ENCODE measurements at places on chromosomes 5 and 9. TPM values are rescaled to one million over a fixed set of nuclear protein-coding genes. Genes with fewer than 3 reads are reported as not detected.

GRCh38 chr5:116289276-116289675 lies 204.5 kb downstream of the COMMD10 start:
- DNase-seq, result no peak

DNA sequence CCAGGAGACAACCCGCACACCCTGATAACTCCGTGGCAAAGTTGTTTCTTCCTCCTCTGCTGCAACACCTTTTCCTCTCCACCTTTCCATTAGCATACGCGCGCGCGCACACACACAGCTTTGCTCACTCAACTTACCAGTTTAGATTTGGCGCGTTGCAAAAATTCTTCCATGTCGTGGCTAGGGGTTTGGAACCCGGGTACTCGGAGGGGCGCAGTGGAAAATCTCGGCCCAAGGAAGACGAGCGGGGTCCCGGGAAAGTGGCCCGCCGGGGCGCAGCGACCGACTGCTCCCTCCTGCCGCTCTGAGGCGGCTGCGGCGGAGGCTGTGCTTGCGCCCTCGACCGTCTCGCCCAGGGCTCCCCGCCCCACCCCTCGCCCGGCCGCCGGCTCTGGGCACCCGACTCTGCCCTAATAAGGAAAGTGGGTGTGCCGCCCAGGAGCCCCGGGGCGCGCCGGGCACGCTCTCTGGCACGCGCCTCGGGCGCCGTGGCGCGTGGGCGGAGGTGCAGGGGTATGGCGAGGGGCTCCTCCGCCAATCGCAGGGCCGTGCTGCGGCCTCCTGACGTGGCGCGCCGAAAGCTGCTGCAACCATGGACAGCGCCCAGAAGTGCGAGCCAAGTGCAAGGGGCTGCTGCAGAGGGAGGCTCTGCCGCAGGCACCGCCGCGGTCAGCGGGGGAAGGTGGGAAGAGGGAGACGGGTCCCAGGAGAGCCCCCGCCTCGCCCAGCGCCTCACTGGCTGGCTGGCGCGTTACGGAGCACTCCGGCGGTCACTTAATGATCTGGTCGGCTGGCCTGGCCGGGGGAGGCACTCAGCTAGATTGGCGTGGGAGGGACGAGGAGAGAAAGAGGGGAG lies at the start of gene PRUNE2:
Gene PRUNE2, minus strand, starts transcription at position 324 of the 856 bp plus-strand sequence. Its CDS starts 151 bp downstream, at position 173.
- peak; percentile 50 for DNase-seq

DNA sequence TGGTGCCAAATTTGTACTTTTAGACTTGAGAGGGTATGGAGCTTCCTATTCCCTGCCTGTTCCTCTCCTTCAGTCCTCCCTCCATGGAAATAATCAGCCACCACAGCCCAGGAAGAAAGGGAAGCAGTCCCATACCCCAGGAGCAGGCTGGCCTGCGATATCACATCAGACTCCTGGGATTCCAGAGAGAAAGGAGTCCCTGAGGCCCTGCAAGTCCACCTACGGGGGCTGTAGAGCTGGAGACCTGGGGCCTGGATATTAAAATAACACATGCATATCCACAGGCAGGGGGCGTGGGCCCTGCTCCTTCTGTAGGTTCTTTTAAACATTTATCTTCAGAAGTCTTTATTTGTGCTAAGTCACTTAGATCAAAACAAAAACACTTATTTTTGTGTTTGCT lies 117.2 kb downstream of the TMEM174 start:
- no peak for DNase-seq

The PAEP gene
- not detected for total RNA-seq

GRCh38 chr5:135379046-135379654 lies 19.9 kb downstream of the MACROH2A1 start:
- DNase-seq, result peak; percentile 66

- DNase-seq, result no peak
Observed at GRCh38 chr5:173238312-173239232, 3.6 kb upstream of the NKX2-5 start.

DNA sequence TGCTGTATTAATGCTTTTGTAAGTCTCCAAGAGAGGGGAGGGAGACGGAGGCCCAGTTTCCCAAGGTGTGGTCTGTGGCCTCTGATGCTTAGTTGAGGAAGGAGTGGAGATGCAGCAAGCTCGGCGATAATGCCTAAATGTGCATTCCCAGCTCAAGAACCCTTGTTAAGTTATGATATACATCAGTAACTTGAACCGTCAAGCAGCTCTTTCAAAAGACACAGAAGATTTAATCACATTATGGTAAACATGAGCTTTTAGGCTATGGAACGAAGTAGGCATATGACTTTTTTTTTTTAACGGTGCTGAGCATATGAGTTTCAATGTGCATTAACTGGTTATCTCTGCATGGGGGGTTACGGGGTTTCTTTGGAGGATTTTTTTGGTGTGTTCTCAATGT lies 22.3 kb upstream of the GLE1 start:
- DNase-seq, result no peak

DNA sequence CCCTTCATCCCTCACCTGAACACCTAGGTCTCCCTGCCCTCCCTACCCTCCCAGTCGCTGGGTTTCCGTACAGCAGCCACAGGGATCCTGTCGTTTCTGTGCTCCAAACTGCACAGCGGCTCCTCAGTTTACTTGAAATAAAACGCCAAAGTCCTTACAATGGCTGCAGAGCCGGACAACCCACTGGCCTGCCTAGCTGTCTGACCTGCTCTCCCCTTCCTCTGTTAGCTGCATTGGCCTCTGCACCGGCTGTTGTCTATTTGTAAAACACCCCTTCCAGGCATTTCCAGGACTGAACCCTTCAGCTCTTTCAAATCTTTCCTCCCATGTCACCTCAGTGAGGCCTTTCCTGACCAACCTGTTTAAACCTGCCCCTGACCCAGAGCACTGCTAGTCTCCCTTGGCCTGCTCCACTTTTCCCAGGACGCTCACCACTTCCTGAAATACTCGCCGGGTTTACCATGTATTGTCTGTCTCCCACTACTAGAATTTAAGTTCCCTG lies 9.1 kb upstream of the MGAT1 start:
- DNase-seq, result peak; percentile 72

GRCh38 chr5:16454686-16455085 lies 10.9 kb downstream of the ZNF622 start:
- no peak for DNase-seq

The SPINK5 gene
- total RNA-seq, result 8.4 TPM

The PCDH1 gene
- 85.3 TPM for total RNA-seq

The FGFR4 gene
- total RNA-seq, result 0.79 TPM

DNA sequence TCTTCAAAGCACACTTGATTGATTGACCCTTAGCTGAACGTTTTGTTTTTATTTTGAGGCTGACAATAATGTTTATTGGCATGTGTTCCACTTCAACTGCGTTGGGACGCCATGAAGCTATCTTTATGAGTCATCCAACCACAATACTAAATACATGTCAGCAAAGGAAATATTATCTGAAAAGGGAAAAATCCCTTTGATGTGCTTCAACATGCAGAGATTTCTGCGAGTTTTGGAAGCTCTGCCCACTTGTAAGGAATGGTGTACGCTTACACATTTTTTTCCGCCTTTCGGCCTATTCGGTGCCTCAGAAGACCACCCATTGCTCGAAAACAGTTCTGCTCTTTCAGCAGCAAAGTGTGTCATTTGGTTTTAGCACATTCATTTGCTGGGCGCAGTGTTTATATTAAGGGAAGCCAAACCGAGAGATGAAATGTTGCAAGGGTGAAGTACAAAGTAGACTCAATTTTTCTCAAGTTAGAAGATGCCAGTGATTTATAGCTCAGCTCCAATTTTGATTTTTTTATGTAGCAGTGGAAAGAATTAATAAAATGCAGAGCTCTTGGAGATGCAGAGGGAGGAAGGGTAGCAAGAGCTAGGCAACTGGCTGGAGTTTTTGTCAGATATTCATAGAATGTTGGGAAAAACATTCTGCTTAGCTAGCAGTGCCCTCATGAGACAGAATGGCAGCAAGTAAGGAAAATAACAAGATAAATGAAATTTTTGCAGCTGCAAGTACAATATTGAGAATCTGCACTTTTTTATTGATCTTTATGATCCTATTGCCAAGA lies 68.9 kb downstream of the PRDM6 start:
- peak; percentile 84 for DNase-seq

GRCh38 chr5:138676556-138677193 lies 76.5 kb upstream of the CTNNA1 start:
- no peak for DNase-seq

DNA sequence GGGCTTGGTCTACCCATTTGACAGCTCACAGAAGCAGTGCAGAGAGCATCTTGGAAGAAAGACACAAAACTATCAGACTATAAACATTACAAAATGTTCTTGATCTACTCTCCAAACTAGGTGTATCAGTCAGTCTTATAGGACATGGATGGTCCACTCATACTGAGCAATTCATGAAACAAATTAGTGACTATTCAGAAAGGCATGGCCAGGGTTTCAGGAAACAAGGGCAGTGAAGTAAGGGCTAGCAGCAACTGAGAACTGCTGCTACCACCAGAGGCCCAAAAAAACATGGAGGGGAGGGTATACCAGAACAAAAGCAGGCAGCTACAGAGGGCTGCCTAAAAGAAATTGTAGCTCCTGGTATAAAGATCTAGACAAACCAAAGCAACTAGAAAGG lies 287.0 kb downstream of the PIK3R1 start:
- peak; percentile 8 for DNase-seq

GRCh38 chr9:71331603-71332002 lies 210.2 kb upstream of the TRPM3 start:
- no peak for DNase-seq

The CDH12 gene
- total RNA-seq, result not detected

The SHC3 gene
- 0.26 TPM for total RNA-seq

The C9orf152 gene
- total RNA-seq, result under 0.01 TPM

The PHF24 gene
- 0.26 TPM for total RNA-seq

- no peak for DNase-seq
Observed at GRCh38 chr9:5122116-5122515, 63.3 kb downstream of the INSL6 start.

- DNase-seq, result no peak
Observed at GRCh38 chr5:156888520-156888919, 38.4 kb downstream of the PPP1R2B start.

GRCh38 chr9:97372580-97372979 lies 39.3 kb upstream of the TDRD7 start:
- DNase-seq, result no peak

DNA sequence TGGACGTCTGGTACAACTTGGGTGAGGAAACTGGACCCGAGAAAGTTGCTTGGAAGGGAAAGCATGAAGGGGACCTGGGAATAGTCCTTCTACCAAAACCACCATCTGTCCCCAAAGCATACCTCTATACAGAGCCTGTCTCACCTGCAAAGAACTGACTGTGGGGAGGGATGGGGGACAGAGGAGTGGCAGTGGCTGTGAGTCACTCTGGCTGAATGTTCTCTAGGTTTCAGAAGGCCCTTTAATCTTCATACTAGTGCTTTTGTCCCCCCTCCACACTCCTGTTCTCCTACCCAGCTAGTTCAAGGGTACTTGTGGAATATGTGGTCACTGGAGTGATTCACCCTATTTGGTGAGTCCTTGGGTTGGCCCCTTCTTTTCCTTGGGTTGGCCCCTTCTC lies 109.3 kb upstream of the RUSC2 start:
- no peak for DNase-seq

DNA sequence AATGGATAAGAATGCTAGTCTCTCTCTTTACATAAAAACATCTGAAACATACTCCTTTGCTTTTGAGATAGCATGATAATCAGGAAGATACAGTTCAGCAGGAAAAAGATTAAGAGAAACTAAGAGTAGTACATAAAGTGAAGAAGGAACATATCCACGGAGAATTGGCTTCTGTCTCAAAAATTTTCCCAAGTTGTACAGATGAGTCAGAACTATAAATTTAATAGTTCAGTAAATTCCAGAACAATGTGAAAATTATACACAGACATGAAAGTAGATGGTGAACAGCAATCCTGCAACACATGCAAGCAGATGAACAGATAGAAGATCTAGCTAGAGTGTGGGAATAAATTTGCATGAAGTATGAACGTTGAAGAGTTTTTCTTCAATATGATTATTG lies 691.4 kb upstream of the RIOK2 start:
- no peak for DNase-seq

The ADRB2 gene
- 21.9 TPM for total RNA-seq

GRCh38 chr5:119614838-119615237 lies 14.5 kb upstream of the FAM170A start:
- no peak for DNase-seq

DNA sequence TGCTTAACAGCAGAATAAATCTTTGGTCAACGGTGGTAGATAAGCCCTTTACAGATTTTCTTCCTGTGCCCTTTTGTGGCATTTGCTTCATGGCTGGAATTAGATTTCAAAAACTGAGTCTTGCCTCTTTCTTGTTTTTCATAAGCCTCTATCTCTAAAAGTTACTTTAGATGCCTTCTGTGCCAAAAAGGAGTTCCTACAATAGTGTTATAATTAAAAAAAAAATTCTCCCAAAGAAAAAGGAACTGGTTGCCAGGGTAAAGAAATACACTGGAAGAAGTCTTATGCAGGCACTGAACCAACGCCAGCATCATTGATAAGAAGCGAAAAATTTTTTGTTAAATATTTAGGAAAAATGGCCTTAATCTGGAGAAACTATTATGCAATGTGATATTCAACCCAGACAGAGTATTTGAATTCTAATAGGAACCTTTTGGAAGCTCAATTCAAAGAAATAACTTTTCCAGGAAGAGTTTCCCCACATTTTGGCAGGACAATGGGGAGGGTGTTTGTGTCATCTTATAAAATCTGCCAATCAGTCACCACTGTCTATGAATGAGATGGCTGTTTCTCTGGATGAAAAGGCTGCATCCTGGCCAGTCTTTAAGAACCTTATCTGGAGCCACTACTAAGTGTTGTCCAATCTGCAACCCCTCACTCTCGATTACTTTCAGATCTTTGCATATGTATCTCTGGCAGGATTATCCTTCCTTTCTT lies 608.1 kb downstream of the PDE4D start:
- no peak for DNase-seq

The FCN2 gene
- not detected for total RNA-seq

The NUP214 gene
- 12.2 TPM for total RNA-seq

DNA sequence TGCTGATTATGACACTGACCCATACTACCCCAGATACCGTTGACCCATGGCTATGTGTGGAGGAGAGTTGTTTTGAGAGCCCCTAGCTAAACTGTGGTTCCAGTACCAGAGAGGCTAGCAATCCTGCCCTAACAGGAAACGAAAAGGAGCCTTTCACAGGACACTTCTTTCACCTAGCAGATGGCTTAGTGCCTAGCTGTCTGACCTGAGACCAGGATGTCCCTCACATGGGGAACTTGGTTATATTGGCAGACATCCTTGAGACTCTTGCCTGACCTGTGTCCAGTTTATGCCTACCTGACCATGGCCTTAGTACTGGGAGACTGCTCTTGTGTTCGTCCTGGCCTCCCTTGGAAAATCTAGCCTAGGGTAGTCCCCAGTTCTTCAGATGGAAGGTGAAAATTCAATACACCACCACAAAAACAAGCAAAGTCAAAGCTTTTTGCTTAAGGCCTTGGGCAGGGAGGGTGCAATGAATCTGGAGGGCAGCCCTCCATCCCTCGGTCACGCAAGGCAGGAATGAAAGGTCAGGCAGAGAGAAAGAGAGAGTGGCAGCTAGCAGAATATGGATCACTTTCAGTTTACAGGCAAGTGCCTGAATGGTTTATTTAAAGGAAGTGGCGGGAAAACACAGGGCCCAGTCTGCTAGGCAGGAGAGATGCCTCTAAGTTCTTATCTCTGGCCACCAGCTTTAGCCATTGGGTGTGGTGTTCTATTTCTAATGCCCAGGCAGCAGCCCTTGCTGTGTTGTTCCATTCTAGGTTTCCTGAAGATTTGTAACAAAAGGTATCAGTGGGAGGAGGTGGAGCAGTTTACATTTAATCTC lies 16.4 kb upstream of the ZNF474 start:
- DNase-seq, result no peak

GRCh38 chr5:84419742-84420141 lies 35.1 kb upstream of the EDIL3 start:
- no peak for DNase-seq

All from bronchial epithelial cell (primary cell).